ENCODE measurements at places on chromosomes 7 and 10.
A peak's percentile ranks its signal among the peaks of the same experiment; 100 is the strongest.

DNA sequence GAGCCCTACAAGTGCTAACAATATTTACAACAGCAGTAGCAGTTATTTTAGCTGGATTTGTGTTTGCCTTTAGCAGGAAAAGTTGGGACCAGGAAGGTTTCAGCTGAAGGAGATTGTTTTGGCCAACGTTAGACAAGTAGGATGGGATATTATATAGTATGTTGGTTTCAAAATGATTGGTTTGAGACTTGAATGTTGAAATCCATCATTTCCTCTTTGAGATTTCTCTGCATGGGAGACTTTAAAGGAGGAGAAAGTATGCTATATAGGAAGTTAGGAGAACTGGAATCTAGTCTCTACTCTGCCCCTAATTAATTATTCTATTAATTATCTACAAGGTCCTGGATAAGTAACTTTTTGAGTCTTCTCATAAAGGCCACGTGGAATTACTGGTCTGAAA is 263.8 kb downstream of the PTEN start:
- peak; percentile 26 for DNase-seq

GRCh38 chr10:128268015-128268722 is 141.9 kb upstream of the MKI67 start:
- DNase-seq: no peak

DNA sequence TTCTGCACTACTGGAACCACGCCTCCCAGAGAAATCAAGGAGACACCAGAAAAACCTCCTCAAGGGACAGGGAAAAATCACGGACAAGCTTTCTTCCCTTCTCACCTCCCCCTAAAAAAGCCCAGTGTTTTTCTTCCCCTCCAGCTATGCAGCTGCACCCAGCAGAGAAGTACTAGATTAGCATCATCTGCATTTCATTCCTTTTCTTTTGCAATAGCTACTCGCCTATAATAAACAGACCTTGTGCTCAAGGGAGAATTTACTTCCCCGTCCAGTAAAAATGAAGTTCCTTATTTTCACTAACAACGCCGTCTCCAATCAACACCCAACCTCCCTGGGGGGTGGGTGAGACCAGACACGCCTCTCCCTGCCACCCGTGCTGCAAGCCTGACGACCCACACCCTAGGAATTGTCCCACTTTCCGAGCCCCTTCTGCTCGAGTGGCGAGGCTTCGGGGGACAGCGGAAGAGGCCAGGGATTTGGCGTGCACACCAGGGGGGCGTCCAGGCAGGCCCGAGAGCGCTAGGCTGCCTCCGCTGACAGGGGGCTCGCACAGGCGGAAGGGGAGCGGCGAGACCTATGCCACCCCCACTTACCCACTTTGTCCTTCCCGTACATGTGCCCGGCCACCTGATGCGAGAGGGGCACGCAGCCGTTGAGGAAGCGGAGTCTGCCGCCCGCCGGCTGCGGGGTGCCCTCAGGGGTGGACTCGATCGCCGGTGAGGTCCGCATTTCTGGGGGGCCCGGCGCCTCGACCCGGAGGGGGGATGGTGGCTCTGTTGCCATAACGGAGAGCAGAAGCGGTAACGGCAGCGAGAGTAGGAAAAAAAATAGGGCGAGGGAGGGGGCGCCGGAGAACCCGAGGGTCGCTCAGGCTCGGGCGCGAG is 625 bp downstream of the IPMK start:
- DNase-seq: peak; percentile 95

- DNase-seq: no peak
Observed at GRCh38 chr7:139582671-139583155, 59.2 kb downstream of the CLEC2L start.

DNA sequence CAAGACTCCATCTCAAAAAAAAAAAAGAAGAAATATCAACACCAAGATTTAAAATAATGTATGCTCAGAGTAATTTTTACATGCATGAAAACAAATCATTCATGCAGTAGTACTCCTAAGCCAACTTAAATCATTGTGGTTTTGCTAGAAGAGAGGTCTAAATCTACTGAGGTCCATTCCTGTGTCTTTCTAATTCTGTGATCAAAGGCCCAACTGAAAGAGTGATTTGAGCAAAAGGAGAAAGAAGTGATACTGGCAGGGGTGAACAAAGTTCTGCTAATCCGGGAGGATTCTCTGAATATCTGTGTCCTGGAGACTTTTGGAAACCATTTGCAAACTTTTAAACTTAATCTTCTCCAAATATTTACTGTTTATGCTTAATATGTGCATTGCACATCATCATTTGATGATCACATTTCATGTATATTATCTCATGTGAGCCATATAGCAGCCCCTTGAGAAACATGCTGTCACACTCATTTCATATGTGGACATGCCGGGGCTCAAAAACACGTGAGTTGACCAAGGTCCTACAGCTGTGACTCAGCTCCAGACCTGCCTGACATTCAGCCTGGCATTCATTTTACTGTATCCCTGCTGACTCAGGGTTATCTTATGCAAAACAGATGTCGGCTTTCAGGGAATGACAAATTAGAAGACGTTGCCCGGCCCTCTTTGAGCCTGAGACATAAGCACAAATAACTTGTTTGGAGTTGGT is 76.4 kb downstream of the FAM107B start:
- DNase-seq: no peak

DNA sequence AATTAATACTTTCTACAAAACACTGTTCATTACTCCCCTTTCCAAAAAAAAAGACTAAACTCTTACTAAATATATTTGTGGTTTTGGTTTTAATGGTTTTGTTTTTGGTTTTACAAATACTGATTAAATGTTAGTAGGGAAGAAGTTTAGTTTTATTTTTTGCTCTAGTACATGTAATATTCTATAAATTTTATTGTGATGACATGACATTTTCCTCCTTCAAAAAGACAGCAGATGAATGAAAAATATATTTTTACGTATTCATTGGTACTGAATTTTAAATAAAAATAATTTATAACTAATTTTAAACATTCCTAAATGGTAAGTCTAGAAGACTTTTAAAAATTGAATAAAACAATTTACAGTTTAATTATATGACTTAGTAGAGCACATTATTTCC is 512.9 kb downstream of the GFRA1 start:
- DNase-seq: no peak

DNA sequence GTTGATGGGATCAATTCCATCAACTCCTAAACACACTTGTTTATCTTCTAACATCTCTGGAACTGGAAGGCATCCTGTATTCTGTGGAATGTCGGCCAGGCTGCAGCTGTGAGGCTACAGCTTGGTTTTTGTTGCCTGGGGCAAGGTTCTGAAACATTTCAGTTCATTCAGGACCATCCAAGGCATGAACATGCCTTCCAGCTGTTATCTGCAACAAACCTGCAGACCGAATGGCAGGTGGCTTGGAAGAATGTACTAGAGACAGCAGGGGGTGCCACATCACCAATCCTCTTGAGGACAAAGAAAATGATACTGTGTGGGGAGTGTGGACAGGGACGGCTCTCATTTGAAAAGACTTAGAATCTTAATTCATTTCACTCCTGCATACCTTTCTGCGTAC is 12.4 kb downstream of the PAPOLB start:
- peak; percentile 17 for DNase-seq

DNA sequence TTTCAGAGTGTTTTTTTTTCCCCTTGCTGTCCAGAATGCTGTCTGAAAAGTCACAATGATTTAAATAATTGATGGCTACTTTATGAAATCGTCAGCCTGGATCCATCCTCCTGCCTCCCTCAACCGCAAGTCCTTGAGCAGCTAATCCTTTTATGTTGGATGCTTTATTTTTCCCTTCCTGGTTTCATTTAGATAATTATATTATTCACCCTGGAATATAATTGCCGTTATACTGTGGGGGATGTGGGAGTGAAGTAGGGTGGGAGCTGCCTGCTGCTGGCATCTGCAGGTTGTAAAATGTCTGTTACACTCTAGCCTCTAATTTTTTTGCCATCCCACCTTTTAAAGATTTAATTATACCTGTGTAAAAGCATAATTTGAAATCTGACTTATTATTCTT is 290.5 kb upstream of the LRGUK start:
- DNase-seq: no peak

DNA sequence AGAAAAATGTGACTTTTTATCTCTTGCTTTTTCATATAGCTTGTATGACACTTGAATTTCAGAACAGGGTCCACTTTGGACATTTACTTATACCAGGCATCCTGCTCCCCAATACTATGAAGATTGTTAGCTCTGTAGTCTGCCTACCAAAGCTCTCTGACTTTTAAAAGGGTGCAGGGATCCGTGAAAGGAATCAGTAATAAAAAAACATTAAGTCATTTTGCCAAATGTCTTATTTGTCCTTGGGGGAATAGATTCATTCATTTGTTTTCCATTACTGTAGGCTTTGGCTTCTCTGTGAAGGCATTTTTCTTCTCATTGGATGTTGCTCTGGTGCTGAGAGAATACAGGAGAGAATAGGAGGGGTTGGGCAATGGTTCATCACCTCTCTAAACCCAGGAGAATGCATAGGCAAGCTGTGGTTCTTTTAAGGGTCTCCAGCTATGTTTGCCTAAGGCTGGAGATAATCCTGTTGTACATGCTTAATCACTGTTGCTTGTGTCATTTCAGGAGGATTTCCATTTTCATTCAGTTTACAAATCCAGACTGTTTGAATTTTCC is 103.5 kb downstream of the SRI start:
- DNase-seq: no peak

DNA sequence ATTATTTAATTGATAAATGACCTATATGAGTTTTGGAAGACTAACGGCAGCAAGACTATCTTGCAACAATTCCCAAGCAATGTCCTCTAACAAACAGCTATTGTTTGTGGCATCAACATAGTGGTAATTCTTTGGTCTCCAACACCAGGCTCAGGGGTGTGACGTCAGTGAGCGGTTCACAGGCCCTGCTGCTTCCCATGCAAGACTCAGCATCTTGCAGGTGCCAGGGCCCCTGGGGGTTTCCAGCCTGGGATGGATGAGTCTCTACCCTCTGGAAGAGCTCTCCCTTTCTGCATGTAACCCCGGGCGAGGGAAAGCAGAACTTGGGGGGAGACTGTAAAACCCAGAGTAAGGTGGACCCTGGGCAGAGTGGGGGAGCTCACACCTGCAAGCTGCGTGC is 164.7 kb downstream of the ACTR3B start:
- DNase-seq: no peak

DNA sequence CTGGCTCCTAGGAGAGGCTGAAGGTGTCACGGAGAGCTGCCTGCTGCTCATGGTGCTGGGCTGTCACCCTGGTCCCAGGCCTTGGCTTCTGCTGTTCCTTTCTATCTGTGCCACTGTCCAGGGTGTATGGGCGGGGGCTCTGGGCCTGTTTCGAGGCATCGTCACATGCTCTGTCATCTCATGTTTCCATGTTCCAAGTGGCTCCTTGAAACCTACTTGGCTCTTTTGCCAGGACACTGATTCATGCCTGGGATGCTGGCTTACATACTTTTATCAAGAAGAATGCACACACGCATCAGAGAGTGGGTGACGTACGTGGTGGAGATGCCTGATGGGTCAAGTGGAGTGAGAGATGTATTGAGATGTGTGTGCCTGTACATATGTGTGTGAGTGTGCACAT is 50.9 kb downstream of the ADCY1 start:
- no peak for DNase-seq

DNA sequence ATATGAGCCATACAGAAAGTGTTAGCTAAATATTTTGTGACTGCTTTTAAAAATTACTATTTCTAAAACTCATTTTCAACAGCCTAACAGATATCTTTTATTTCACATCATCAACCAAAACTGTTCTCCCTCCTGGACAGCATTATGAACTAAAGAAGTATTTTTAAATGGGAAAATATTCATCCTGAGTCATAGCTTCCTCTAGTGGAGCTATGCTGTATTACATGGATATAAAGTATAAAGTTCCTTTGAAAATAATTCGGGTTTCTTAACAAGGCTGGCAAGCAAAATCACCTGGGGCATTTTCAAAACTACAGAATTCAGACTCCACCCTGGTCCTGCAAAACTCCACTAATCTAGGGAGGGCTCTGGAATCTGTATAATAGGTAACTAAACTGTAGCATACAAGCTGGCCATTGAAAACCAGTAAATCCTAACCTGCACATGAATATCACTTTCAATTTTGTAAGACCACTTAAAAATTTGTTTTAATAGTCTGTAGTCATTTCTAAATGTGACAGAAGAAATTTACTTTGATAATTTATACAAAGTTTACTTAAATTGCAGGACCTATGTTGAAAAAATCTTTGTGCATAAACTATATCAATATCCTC is 53.5 kb downstream of the SCIN start:
- peak; percentile 63 for DNase-seq

DNA sequence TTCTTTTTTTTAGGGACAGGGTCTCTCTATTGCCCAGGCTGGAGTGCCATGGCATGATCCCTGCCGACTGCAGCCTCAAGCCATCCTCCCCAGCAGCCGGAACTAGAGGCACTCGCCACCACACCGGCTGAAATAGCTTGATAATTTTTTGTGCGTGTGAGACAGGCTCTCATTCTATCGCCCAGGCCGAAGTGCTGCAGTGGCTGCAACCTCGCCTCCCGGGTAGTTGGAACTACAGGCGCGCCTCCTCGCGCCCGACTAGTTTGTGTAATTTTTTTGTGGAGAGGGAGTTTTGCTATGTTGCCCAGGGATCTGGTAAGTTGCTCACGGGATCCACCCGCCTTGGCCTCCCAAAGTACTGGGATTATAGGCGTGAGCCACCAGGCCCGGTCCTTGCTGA is 1.9 kb downstream of the BUD23 start:
- no peak for DNase-seq

- DNase-seq: no peak
Observed at GRCh38 chr7:18177129-18177814, 149.6 kb upstream of the PRPS1L1 start.

DNA sequence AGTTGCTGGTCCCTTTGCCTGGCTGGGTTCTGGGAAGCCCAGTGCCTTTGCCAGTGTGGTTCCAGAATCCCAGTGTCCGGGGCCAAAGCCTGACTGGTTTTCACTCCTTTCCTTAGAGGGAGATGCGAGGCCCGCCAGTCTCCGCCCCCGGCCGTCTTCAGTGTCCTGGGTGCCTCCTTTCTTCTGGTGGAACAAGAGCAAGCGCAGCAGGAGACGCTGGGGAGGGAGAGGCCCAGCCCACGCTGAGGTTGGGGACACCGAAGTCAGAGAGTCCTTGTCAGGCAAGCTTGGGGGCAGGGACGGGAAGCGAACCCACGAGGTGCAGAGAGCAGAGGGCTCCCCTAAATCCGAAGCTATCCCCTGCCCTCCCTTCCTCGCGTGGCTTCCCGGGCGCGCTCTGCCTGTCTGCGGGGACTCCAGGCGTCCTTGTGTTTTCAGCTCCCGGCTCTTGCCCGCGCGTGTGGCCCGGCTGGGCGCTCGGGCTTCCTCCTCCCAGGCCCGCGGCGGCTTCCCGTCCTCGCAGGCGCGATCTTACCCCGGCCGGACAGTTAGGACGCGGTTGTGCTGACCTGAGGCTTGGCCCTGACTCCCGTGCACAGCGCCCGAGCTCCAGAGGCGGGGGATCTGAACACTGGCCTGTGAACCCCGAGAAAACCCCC is 60.6 kb upstream of the UBE3C start:
- no peak for DNase-seq

- DNase-seq: no peak
Observed at GRCh38 chr7:20064974-20065862, 152.0 kb downstream of the MACC1 start.
